Motor neuron (in vitro differentiated cells): ENCODE measurements at places on chromosomes 13 and 19. TPM values are rescaled to one million over a fixed set of nuclear protein-coding genes. Genes with fewer than 3 reads are reported as not detected.

DNA sequence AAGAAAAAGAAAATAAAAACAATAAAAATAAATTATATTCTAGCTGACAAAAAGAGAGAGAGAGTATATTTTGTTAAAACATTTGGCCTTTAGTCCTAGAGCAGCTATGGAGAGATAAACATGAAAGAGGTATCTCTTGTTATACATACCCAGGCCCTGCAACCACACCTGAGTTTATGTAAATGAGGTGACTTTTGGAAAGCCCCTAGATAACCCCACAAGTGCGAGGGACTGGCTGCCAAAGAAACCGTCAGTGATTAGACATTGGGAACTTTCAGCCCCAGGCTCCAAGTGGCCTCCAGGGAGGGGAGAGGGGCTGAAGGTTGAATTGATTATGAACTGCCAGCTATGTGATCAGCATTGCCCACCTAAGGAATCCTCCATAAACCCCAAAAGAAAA lies 2.1 kb upstream of the NLRP7 start:
- no peak for ATAC-seq

Gene LRRC63
- total RNA-seq, result 0.52 and 0.73 TPM in 2 replicates

GRCh38 chr13:110162866-110163658 lies 143.9 kb downstream of the COL4A1 start:
- ATAC-seq, result no peak

- no peak for ATAC-seq
Measured at GRCh38 chr13:110886870-110887596, 27.8 kb downstream of the ANKRD10 start.

DNA sequence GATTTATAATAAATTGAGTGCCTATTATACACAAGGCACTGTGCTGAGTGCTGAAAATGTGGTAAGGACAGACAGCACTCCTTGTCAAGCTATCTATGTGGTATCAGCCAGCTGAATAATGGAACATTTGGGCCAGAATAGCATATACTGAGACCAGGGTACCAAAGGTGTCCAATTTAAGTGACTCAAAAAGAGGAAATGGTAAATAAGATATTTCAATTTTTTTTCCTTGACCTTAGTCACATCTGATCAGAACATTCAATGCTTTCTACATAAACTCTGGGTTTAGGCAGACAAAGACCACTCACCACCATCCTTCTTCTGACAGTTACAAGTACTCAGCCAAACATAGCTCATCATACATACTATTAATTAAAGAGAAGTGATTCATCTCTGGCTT lies 43.2 kb downstream of the RCBTB2 start:
- ATAC-seq, result no peak

Gene SLC17A7
- total RNA-seq, result 0.79 and 1.9 TPM in 2 replicates

- ATAC-seq, result peak; percentile 85
Measured at GRCh38 chr13:67147342-67148133, 82.6 kb downstream of the PCDH9 start.

- ATAC-seq, result no peak
Measured at GRCh38 chr19:46861691-46862502, 1.1 kb downstream of the ARHGAP35 start.

GRCh38 chr13:79541426-79542049 lies 60.6 kb downstream of the NDFIP2 start:
- ATAC-seq, result no peak

DNA sequence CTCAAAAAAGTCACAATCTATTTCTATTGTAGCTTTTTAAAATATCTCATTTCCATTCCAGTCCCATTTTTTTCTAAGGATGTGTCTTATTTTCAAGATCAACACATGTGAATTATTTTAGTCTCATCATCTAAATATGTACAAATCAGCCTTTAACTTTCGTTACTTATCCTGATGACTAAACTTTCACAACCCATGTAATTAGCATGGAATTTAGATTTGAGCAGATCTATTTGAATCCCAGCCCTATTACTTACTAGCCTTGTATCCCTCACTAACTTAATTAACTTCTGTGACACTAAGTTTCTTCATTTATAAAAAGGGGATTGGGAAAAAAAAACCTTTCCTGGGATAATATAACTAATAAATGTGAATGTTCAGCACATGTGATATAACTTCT lies 81.1 kb downstream of the UFM1 start:
- ATAC-seq, result no peak

Gene ZNF331
- 8.7 and 9.9 TPM in 2 replicates for total RNA-seq

Gene MBNL2
- total RNA-seq, result 288 and 295 TPM in 2 replicates

DNA sequence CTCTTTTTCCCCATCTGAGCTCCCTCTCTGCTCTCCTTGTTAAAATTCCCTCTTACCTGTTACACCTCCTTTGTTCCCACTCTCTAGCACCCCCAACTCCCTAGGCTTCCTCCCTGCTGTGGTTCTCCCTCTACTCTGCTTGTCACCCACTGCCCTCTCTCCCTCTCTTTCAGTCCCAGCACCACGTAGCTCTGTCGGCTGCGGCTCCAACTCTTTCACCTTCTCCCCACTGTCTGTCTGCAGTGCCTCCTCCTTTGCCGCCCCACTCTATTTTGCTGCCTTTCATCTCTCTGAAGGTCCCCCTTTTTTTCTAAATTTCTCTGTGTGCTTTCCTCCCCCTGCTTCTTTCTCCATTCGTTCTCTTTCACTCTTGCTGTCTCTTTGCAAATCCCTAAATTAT lies 1.1 kb downstream of the ZNF836 start:
- ATAC-seq, result peak; percentile 30

Gene ATP4A
- 0.14 TPM in 1 of 2 replicates, not detected in the other for total RNA-seq

- no peak for ATAC-seq
Measured at GRCh38 chr19:50358483-50359327, 6.7 kb downstream of the NAPSA start.

Gene ZNF714
- total RNA-seq, result 11.3 and 12.3 TPM in 2 replicates

Gene NLRP4
- total RNA-seq, result not detected in 2 replicates
